ENCODE measurements at places on chromosomes 7 and 10.

- DNase-seq, result no peak
Measured at GRCh38 chr10:75294518-75294865, 58.7 kb upstream of the COMTD1 start.

DNA sequence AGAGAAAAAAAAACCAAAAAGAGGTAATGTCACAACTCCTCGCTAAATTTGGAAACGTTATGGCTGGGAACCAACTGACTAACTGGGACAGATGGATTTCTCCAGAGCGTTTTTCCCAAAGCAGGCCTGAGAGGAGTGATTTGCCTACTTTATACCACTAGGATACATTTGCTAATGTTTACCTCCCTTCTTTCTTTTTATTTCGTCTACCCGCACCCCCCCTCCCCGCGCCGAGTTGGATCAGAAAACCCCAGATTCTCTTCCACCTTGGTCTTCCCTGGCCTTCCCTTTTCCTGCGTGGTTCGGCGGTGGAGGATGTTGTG, 7.2 kb downstream of the CPA2 start:
- no peak for DNase-seq

DNA sequence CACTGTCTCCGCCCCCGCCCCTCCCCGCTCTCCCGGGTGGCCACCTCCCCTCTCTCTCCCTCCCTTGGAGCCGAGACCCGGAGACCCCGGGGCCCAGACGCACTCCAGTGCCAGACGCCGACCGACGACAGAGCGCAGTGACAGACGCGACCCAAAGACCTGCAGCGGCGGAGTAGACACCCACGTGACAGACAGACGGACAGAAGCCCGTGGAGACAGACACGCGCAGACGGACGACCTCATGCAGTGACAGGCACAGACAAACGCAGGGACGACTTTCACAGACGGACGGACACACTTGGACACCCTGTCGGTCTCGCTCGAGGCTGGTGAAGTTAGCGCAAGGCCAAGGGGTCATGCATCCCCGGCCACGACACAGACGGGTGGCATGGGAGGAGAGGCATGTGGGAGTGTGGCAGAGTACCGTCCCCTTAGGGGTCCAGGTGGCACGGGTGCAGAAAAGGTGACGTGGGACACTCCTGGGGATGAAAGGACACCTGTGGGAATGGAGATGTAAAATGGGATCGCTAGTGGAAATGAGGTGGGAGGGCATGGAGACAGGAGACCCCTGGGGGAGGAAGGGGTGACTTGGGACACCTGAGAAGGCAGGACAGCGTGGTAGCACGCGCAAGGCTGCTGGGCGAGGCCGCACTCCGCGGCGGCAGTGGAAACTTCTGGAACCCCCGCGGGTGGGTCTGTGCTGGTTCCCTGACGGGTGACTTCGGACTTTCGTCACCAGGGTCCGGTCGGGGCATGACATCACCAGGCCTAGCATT, 456 bp upstream of the ACHE start:
- no peak for DNase-seq

DNA sequence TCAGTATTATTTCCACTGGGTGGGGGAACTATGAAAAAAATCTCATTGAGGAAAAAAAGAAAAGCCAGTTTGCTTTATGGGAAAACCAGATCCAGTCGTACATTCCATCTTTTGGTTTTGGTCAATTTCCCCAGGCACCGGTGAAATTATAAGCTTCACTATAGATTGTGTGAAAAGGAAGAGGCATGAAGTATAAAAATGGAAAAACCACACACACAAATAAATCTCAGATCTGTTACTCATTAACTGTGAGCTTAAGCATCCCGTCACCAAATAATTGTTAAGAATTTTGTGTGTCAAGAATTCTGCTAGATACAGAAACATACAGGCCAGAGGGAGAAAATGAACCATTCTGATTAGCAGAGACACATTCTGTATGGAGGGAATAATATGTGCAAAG, 405.5 kb upstream of the CELF2 start:
- DNase-seq, result no peak

DNA sequence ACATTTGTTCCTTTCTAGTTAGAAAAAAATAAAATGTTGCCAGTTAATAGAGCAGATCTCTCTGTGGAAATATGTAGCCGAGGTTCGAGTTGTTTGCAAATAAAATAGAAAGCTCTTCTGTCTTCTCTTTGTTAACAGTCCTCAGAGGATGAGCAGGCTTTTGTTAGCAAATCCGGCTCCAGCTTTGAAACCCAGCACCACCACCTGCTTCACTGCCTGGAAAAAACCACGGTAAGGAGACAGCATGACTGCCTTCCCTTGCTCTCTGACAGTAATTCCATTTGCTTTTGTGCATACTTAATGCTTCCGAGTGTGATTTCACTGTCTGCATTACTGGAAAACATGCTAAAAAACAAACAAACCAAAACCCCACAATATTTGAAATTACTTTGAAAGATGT, 115.6 kb downstream of the TSPAN12 start:
- no peak for DNase-seq

DNA sequence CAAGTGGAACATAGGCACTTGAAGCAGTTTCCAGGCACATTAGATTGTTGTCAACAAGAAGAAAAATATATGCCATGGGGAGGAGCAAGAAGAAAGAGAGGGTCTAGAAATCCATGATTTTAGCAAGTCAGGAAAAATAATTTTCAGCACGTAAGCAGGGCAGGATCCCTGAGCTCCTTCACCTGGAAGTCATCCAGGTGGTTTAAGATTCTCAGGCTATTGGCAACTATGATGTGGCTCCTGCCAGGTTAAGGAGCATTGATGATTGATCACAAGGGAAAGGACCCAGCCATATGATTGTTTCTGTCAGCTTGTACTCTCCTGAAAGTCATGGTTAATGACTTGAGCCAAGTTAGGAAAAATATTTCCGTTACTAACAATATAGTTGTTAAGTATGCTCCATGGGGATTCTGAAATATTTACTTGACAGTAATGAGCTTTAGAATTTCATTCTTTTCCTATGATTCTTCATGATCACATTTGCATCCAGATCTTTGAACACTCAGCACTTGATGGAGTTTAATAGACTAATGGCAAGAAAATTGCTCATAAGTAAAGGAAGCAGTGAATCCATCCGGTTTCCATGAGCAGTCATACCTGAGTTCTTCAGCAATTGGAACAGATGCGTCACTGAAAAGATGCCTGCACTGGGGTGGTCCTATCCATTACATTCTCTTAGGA, 209.1 kb downstream of the BICC1 start:
- no peak for DNase-seq

DNA sequence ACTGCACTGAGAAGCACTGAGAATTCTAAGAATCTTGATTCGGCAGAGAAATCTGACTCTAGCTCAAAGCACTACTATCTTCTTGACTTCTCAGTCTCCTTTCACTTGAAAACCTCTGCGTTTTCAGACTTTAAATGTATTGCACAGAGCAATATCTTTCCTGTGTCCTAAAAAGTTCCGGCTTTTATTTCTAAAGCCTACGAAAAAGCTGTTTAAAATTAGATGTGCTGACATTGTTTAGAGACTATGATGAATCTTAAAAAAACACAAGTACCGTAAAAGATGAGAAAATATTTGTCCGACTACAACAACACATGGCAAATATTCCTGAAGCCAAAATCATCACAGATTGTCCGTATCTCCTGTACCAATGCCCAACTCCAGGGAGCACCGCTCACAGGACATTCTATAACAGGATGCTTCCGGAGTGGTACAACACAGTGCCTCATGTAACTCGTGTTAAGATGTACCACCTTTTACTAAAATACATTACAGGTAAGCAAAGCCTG, 136.9 kb downstream of the CUBN start:
- DNase-seq, result no peak

- no peak for DNase-seq
Measured at GRCh38 chr7:156820445-156821063, 72.4 kb downstream of the LMBR1 start.

DNA sequence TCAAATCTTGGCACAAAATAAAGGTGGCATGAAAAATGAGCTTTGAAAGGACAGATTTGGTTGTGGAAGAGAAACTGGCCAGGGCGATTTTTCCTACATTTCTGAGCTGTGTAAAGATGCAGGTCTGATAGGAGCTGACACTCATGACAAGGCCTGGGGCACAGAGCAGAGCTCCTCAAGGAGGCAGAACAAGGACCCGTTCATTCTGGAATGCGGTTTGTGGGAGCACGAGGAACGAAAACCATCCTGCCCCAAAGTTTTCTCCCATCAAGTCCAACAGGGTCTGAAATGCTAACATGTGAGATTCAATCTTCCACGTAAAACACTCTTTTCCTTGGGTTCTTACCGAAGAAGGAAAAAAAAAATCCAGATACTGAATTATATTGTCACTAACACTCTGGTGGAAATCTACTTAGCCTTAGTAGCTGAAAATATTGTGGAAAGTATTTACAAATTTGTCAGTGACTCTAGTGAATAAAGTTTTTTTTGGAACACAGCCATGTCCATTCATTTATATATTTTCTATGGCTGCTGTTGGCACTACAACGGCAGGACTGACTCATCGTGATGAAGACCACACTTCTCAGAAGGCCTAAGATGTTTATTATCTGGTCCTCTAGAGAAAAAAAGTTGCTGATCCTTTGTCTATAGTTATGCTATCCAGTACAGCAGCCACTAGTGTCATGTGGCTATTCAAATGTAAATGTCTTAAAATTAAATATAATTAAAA, 215.7 kb downstream of the BAMBI start:
- DNase-seq, result no peak

DNA sequence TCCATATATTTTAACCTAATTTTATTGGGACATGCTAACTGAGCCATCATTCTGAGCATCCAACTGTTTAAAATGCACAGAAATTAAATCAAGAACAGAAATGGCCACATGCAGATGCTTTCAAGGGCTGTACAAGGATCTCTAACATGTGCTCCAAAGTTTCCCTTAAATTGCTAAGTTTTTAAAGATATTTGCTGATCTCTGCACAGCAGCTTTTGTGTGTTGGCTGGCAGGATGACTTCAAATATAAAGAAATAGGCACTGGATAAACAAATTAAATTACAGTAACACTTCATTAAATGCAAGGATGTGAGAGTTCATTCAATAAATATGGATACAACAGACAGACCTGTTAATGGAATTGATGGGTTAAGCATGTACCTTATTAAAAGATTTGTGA, 148.0 kb upstream of the MEOX2 start:
- no peak for DNase-seq

GRCh38 chr10:70935631-70936030, 47.3 kb upstream of the PCBD1 start:
- DNase-seq, result no peak

- no peak for DNase-seq
Measured at GRCh38 chr10:21398563-21399231, 126.8 kb downstream of the SKIDA1 start.

DNA sequence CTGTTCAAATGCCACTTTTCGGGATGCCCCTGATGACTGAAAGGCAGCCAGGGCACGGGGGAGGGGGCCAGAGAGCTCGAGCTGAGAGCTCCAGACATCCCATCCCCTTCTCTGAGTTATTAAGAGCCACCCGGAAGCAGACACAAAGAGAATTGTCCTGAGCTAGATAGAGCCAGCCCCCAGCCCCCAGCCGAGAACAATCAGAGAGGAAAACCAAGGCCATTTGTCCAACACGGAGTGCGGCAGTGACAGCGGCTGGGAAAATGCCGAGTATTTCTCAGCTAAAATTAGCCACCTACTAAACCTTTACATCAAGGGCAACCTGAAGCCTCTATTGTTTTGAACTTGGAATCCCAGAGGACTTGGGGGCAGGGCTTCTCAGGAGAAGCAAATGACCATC, 51.0 kb downstream of the UNC5B start:
- DNase-seq, result no peak

- DNase-seq, result no peak
Measured at GRCh38 chr7:100875356-100875751, 451 bp downstream of the SRRT start.

DNA sequence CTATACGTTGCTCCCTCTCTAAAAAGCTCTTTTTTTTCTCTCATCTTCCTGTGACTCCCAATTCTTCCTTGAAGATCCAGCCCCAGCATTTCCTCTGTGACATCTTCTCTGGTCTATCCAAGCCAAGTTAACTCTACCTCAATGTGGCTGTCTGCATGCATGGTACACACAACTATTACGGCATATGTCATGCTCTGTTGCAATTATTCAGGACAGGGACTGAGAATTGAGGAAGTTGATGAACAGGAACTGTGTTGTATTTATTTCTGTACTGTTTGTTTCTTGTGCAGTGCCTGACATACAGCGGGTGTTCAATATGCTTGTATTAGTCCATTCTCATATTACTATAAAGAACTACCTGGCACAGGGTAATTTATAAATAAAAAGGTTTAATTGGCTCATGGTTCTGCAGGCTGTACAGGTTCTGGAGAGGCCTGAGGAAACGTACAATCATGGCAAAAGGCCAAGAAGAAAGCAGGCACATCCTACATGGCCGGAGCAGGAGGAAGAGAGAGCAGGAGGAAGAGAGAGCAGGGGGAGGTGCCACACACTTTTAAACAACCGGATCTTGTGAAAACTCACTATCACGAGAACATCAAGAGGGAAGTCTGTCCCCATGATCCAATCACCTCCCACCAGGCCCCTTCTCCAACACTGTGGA, 6.3 kb downstream of the TRPV5 start:
- no peak for DNase-seq

DNA sequence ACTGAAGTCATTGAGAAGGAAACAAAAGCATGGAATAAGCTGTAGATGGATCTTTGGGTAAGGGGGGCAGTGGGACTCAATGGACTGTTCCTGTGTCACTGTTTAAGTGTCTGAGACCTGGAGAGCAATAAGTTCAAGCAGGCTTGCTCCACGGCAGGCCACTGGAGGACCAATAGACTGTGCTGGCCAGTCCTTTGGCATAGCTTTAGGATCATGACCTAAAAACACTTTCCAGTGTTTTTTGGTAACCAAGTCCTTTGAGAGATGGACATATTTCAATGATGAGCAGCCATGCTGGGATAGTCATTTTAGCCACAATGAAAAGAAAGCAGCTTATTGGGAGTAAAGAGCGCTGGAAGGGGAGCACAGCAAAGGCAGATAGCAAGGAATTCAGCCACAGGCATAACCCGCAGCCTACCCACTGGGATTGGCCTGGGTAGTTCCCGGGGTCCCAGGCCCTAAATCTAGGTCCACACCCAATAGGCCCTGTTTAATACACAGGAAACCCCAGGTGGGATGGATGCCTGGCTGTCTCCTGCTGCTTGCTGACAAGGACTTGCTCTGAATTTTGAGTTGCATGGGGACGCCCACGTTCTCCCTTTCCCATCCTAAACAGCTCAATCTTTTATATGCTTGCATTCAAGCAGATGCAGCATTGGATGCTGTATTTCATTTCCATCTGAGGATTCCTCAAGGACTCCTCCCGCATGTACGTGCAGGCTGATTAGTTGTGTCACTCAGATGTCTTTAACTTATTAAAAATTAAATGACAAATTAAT, 727.2 kb downstream of the KCNMA1 start:
- no peak for DNase-seq

- DNase-seq, result no peak
Measured at GRCh38 chr7:112453505-112454171, 3.4 kb downstream of the IFRD1 start.

- DNase-seq, result no peak
Measured at GRCh38 chr7:45450571-45451204, 123.5 kb upstream of the ADCY1 start.

DNA sequence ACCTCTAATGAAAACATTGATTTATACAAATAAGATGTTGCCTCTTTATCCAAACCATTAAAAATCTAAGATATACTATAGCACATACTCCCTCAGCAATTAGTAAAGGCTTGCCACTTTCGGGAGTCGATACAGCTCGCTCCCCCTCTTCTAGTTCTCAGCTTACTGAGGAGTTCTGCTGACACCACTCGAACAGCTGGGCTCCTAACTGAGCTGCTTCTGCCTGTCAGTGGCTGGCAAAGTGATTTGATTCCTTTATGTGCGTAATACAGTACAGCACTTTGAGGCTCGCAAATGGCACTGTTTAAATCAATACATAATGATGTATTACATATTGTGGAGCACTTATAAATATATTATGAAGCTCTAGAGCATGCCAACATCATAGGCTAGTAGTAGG, 241.8 kb downstream of the CREB5 start:
- DNase-seq, result no peak

All from left renal pelvis (tissue), 4 donors.